ENCODE measurements at places on chromosomes 16 and 17.

DNA sequence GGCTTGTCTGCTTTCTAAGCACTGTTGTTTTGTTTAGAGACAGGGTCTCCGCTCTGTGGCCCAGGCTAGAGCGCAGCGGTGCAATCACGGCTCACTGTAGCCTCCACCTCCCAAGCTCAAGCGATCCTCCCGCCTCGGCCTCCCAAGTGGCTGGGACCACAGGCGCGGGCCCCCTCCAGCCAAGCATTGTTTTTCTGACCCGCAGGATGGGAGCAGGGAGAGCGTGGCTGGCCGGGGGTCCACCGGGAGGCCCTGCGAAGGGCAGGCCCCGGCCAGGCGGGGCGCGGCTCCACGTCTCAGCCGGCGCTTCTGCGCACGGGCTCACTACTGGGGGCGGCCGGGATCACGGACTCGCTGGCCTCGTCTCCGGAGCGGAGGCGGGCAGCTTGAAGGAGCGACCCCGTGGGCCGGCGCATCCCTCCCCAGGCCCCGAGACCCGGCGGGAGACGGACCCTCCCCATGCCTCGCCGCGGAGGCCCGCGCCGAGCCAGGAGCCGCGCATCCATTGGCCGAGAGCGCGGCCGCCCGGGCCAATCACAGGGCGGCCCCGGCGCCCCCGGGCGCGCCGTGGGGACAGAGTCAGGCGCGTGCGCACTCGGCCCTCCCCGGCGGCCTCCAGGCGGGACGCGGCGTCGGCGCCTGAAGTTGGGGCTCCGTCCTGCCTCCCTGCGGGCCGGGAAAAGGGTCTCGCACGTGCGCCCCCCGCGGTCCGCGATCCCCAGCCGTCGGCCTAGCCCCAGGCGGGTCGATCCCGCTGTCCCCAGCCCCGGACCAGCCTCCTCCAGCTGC, 24.9 kb downstream of the ACTG1 start:
- no peak for DNase-seq

DNA sequence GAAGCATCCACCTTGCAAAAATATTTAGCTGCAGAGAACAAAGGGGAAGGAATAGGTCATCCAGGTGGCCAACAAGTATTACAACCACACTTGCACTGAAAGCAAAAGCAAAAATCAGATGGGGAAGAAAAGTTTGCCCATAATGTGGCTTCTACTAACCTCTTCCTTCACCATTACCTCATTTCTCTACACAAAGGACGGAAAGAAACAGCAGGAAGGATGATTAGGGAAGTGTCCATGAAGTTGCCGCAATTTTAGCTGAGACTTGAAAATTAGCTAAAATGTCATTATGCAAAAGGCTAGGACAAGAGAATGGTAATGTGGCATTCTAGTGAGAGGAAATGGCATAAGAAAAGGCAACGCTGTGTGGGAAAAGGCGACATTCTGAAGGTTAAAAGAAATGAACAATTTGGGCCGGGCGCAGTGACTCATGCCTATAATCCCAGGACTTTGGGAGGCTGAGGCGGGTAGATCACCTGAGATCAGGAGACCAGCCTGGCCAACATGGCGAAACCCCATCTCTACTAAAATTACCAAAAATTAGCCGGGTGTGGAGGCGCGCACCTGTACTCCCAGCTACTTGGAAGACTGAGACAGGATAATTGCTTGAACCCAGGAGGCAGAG, 13.7 kb downstream of the KANSL1 start:
- no peak for DNase-seq

DNA sequence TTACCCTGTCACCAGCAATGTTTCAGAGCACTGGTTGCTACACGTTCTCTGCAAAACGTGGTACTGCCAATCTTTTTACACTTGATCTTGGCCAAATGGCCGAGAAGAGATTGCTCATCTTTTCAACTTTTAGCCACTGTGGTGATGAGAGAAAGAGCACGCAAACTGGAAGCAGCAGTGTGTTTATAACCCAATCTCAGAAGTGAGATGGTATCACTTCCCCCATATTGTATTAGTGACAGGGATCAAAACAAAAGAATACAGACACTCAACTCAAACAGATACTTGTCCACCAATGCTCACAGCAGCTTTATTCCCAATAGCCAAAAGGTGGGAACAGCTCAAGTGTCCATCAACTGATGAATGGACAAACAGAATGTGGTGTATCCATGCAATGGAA, 72.1 kb upstream of the FA2H start:
- DNase-seq = no peak

DNA sequence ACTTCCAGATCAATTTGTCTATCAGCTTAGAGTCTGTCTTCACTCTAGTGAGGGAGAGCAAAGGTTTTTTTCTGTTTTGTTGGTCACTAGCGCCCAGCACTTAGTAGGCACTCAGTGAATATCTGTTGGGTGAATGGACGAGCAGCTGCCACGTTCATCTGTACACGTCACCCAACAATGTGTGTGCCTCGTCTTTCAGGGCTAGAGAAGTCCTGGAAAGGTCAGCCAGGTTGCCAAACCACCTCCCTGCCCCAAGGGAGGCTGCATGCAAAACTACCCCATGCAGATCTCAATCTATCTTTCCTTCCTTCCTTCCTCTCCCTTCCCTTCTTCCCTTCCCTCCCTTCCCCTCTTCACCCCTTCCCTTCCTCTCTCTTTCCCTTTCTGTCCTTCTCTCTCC, 340.9 kb downstream of the SOX9 start:
- no peak for DNase-seq

- DNase-seq = no peak
Observed at GRCh38 chr16:23015580-23015979, 133.7 kb downstream of the USP31 start.

DNA sequence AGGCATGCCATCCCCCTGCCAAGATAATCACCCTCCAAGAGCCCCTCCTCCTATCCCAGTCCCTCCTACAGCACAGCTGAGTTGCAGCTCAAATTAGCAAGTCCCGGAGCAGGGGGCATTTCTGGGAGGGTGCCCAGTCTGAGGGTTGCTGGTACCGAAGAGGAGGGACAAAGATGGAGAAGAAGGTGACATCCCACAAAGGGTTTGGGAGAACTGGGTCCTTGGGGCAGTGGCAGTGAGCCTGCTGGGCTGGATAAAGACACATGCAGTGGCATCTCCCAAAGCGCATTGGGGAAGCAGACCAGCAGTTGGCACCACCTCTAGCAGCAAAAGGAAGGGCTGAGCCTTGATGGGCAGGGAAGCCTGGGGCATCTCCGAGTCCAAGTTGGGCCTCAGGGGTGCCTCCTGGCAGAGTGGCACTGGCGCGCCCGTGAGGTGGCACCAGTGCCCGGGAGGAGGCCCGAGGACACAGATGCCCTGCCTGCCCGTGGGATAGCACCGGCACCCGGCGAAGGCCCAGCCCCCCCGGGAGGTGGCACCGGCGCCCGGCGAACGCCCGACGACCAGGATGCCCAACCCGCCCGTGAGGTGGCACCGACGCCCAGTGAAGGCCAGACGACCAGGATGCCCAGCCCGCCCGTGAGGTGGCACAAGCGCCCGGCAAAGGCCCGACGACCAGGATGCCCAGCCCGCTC, 622 bp downstream of the TOM1L2 start:
- no peak for DNase-seq

- DNase-seq = no peak
Observed at GRCh38 chr17:69711541-69711940, 297.0 kb downstream of the MAP2K6 start.

- DNase-seq = no peak
Observed at GRCh38 chr17:37664214-37664613, 21.0 kb upstream of the DDX52 start.

GRCh38 chr17:4711661-4712181, 1.3 kb downstream of the ARRB2 start:
- no peak for DNase-seq

DNA sequence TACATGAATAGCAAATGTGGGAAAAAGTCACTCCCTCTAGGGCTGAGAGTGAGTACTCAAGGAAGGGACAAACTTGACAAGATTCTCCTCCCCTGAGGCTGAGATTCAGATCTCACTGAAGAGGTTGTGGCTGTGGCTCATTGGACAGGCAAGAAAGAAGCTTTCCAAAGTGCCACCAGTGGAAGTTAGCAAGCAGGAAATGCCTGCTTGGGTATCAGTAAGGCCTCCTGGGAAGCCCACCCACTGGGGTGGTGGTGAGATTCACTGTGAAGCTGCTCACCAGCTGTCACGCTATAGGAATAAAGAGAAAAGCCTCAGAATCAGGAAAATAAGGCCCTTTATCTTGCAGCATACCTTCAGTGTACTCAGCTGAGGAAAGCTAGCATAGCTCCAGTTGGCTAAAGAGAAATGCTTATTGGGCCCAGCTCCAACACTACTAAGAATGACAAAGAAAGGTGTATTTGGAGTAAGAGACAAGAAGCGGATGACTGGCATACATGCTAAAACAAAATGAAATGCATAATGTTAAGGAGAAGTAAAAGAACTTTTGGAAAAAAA, 274.4 kb upstream of the TOM1L1 start:
- no peak for DNase-seq

- DNase-seq = no peak
Observed at GRCh38 chr16:55811811-55812210, 21.1 kb downstream of the CES1 start.

DNA sequence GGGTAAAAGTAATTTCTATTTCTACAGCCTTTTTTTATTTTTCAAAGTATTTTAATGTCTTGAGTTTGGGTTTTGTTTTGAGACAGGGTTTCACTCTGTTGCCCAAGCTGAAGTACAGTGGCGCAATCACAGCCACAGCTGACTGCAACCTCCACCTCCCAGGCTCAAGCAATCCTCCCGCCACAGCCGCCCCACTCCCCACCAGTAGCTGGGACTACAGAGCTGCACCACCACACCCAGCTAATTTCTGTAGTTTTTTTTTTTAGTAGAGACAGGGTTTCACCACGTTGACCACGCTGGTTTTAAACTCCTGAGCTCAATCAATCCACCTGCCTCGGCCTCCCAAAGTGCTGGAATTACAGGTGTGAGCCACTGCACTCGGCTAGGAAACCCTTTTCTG, 44.0 kb downstream of the TUBD1 start:
- DNase-seq = no peak

GRCh38 chr16:72612256-72612655, 435.7 kb downstream of the ZFHX3 start:
- DNase-seq = no peak

DNA sequence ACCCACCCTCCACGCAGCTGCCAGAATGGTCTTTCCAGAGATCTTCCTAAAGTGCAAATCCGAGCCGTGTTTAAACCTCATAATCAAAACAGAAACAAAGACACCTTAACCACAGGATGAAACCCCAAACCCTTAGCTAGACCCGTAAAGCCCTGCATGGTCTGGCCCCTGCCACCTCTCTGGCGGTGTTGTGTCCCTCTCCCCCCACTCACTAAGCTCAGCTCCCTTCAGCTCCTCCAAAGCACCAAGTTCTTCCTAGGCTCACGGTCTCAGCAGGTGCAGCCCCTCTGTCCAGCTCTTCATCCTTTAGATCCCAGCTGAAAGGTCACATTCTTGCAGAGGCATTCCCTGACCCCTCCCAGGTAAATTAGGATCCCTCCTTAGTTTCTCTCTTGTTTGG, 4.4 kb upstream of the NXPH3 start:
- DNase-seq = no peak

GRCh38 chr17:48393283-48393682, 36.7 kb downstream of the SKAP1 start:
- no peak for DNase-seq

- DNase-seq = no peak
Observed at GRCh38 chr17:15917021-15917437, 27.9 kb upstream of the ADORA2B start.

GRCh38 chr16:17944345-17944744, 392.2 kb downstream of the NPIPA8 start:
- no peak for DNase-seq

DNA sequence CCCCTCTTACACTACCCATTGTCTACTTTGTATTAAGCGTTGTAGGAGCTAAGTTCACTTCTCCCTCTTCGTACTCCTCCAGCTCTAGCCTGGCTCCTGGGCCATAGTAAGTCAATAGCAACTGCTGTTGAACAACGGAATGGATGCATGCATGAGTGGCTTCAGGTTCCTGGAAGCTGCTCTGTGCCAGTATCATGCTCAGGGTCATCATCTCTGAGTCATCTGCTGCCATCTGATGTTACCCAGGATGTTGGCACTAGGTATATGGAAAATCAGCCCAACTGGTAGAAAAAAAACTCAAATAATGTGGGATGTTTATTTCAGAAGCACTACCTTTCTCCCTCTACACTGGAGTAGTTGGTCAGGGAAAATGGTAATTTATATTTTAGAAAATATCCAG, 536.8 kb downstream of the NPIPA7 start:
- DNase-seq = no peak

GRCh38 chr16:53805113-53805512, 101.2 kb downstream of the FTO start:
- DNase-seq = no peak

GRCh38 chr16:55917373-55918160, 42.4 kb upstream of the CES5A start:
- no peak for DNase-seq

- no peak for DNase-seq
Observed at GRCh38 chr16:27273670-27274423, 5.3 kb upstream of the NSMCE1 start.

DNA sequence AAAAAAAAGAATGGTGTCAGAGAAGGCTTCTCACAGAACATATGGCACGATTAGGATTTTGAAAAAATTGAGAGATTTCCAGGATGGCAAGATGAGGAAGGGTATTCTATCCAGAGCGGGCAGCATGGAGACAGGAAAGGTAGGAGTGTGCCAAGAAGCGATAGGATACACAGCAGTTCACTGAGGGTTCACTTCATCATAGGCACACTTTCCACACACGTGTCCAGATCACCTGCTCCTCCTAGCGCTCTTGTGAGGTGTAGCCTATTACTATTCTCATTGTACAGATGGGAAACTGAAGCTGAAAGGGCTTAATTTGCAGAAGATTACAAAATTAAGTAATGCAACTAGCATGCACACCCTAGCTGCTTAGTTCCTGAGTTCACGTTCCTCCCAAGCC, 6.2 kb upstream of the ELAC2 start:
- DNase-seq = no peak

DNA sequence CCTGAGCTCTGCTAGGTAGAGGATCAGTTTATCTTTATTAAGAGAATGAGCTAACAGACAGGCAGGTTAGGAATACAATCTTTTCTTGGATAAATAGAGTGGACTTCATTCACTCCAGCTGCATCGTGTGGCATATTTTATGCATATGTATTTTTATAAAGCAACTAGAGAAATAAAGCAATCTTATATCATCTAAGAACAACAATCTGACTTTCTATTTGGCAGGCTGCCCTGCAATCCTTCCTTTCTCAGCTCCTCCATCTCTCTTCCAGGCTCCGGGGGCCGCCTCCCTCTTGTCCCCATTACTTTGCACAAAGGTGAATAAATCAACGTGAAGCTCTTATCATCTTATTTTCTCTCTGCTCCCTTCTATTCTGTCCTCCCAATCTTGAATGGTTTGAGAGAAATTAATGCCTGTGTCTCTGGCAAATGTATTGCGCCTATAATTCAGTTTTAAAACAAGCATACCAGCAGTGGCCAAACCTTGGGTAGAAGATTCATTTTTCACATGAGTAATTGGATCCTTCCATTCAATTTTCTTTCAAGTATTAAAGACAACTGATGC, 64.5 kb downstream of the HS3ST3A1 start:
- DNase-seq = no peak

GRCh38 chr16:23298290-23298915, 3.7 kb upstream of the SCNN1B start:
- DNase-seq = no peak
